ENCODE measurements at places on chromosomes 11 and 22.
A peak's percentile ranks its signal among the peaks of the same experiment; 100 is the strongest.

GRCh38 chr22:36239150-36239400 lies 252 bp downstream of the APOL2 start:
- DNase-seq: no peak

DNA sequence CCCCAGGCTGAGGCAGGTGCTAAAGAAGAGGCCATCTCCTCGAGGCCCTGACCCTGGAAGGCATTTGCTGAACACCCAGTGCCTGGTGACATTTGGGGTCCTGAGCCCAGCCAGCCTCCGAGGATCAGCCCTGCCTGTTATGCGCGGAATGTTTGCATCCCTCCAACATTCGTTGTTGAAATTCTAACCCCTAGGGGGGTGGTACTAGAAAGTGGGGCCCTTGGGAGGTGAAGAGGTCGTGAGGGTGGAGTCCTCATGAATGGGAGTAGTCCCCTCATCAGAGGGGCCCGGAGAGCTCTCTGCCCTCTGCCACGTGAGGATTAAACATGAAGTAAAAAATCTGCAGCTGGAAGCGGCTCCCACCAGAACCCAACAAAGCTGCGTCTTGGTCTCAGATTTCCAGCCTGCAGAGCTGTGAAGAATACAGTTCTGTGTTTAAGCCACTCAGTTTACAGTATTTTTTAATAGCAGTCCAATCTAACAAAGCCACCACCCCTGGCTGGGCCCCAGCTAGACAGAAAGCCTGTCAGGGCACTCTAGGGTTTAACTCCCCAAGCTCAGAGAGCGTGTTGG lies 35.3 kb upstream of the SEPTIN5 start:
- no peak for DNase-seq

GRCh38 chr22:20656516-20656901 lies 117.4 kb upstream of the SERPIND1 start:
- no peak for DNase-seq

- DNase-seq: peak; percentile 36
Measured at GRCh38 chr11:8219257-8220021, 44.2 kb downstream of the LMO1 start.

- DNase-seq: no peak
Measured at GRCh38 chr22:47173535-47174021, 411.1 kb downstream of the TBC1D22A start.

DNA sequence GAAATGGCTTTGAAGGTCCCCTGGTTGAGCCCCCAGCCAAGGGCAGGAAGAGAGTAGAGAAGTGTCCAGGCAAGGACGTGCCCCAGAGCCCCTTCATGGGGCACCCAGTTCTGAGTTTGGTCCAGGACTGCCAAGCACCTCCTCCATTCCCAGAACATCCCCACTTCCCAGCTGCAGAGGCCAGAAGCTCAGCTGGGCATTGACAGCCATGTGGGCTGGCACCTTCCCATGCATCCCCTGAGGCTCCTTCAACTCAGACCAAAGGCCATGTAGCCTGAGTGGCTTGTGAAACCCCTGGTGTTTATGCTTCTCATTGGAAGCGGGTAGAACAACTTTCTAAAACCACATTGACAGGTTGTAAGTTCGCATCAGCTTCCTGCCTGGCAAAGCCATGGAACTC lies 789.6 kb downstream of the TBC1D22A start:
- DNase-seq: no peak

DNA sequence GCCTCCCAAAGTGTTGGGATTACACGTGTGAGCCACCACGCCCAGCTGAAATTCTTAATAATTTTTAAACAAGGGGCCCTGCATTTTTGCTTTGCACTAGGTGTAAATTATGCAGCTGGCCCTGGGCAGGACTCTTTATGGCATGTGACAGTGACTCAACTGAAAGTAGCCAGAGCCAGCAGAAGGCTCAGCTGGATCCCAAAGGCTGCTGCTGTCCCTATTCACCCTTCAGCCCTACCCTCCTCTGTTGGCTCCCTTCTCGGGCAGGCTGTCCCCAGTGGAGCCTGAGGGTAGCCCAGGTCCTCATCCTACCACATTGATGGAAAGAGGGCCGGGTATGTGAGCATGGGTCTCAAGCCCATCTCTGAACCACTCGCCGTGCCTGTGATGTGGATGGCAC lies 45.6 kb downstream of the CD82 start:
- no peak for DNase-seq

DNA sequence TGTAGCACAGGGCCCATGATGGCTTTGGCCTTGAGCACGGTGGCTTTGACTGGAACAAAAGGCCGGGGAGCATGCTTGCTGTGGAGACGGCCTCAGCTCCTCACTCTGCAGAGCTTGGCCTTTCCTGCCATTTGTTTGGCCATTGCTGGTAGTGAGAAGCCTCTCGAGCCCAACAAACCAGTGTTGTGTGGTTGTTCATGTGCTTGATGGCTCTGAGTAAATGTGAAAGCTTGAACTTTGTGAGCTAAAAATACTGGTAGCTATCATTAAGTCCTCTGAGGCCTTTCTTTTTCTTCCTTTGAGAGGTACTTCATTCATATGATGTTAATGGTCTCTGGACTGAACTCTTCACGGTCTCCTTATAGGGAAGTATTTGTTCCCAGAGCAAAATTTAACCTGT lies 39.6 kb downstream of the NAT10 start:
- no peak for DNase-seq

DNA sequence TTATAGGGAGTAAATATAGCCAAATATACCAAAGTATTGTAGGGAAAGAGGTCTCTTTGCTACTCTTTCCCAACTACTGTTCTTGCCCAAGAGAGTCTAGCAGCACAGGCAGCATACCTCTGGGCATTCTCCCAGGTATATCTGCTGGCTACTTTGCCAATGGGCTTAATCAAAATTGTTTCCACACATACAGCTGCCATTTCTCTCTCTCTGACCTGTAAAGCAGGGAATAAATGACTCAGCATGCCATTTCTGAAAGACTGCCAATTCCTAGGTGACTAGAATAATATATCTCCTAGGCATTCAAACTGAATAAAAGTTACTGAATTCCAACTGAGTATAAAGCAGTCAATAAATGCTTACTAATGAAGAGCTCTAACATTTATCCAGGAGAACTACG lies 44.6 kb downstream of the RDX start:
- DNase-seq: peak; percentile 16

GRCh38 chr22:28254396-28254795 lies 335.3 kb upstream of the PITPNB start:
- DNase-seq: no peak

DNA sequence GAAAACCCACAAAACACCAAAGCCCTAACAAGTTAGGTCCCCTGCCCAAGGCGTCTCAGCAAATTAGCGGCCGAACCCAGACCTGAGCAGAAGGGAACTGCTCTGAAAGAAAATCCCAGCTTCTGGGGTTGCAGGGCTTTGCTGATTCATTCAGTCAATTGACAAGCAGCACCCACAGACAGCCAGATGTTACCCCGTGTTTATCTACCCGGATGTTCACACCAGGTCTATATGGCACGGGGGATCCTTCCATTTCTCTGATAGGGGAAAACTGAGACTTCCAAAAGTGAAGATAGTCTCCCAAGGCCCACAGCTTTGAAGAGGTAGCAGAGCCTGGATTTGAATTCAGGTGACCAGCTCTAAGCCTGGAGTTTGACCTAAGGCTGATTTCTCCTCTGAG lies 14.0 kb upstream of the OAF start:
- DNase-seq: no peak

- DNase-seq: no peak
Measured at GRCh38 chr11:68214173-68215086, 1.3 kb upstream of the KMT5B start.

DNA sequence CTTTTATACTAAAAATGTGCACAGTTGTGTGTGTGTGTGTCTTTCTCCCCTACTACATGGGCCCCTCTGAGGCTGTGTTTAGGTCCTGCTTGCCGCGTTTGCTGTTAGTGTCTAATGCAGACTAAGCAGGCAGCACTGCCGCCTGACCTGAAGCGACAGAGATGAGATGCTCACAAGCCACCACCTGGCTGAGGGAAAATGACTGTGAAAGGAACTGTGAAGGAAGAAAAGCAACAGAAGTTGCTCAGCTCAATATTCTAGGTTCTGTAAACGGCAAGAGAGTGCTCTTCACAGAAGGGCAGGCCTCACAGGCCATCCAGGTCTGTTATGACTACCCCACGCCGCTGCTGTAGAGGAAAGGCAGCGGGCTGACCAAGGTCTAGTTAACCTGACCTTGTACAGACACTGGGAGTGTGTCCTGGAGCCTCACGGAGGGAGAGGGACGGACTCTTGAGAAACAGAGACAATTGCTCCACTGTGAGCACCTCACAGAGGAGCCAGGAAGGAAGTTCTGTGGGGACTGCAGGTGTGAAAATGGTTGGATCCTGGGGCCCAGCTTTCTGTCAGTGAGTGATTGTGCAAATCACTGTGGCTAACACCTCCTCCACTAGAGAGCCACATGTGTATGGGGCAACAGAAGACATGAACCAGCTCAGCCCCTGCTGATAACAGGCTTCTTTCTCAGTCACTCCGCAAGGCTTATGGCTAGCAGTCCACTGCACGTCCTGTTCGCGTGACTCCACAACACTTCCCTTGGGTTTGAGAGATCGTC lies 31.3 kb upstream of the YPEL1 start:
- no peak for DNase-seq

- no peak for DNase-seq
Measured at GRCh38 chr22:20610243-20610686, 102.9 kb downstream of the MED15 start.

- no peak for DNase-seq
Measured at GRCh38 chr22:49259839-49260615, 567.6 kb downstream of the BRD1 start.

DNA sequence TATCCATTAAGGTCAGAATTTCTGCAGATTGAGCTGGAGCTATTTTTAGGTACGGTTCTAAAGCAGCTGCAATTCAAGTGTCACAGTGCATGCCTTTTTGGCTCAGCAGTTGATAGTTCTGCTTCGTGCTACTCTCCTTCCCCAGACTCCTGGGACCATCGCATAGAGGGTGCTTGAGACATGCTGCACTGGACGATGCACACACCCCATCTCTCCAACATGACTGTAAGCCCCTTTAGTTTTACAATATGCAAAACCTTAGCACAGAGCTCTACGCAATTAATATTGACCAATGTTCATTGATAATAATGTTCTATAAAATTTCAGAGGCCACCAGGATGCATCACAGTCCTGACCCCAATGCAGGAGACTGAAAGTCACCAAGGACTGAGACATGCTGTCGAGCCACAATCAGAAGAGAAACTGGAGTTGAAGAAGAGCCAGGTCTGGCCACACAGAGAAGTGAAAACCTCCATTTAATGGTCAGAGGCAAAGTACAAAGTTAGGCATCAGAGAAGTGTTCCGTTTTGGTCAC lies 120.9 kb upstream of the ZC3H12C start:
- no peak for DNase-seq

DNA sequence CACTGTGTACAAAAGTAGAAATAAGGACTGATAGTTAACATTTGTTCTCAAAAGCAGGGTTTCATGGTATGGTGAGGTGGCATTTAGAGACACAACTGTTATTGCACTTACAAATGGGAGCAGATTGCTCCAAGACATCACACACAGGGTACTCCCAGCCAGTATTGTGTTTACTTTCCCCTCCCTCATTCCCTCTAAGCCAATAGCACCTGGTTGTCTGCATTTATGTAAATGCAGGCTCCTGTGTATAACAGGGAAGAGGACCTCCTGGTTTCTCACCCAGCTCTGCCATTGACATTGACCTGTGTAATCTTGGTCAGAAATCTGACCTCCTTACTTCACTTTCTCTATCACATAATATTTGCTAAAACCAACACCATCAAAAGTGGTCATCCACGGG lies 154.4 kb downstream of the NAV2 start:
- DNase-seq: no peak

DNA sequence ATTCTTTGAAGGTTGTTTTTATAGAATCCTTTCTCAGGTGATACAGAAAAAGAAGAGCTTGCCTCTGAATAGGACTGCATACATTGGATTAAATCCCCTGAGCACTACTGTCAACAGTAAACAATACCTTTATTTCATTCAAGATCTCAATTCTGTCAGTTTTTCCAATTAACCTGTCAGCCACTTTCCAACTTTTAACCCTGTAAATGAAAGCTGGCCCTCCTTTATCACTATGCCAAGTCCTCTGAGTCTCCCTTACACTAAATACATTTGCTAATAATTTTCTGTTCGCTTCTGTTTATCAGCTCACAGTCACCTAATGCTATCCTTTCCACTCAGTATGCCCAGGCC lies 213.7 kb upstream of the ARHGAP42 start:
- no peak for DNase-seq

- no peak for DNase-seq
Measured at GRCh38 chr11:121143921-121144320, 42.9 kb downstream of the TECTA start.

DNA sequence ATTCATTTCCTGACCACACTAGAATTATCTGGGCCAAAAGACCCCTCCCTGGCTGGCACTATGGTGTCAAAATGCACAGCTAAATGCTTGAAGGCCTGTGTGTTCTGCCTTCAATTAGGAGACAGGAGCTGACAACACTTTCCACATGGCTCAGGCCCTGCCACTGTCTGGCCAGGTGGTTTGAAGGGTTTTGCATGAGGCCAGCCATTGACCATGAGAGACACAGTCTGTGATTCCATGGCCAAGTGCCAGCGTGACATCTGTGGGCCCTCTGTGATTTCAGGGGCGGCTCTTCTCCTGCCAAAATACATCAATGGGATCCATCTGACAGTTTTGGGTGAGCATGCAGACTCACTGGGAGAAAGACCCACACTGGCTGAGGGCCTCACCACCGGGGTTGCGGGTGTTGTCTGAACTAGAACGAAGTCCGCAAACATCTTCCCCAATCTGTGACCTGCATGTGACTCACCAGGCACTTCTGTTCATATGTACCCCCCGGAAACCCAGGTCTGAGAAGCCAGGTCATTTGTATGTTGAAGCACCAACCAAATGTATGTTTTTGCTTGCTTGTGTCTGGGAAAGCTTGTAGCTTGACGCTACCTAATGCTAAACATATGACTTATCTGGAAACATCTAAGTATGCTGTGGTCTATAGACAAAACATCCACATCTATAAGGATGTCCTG lies 20.7 kb upstream of the NAV2 start:
- no peak for DNase-seq

- no peak for DNase-seq
Measured at GRCh38 chr11:102144357-102145355, 34.4 kb downstream of the YAP1 start.

All from kidney capillary endothelial cell (primary cell).